Stimulated activated CD4-positive, alpha-beta T cell treated with anti-CD3 and anti-CD28 coated beads, Interleukin-4, amount 100 ng/mL, for 1 hour (primary cell): ENCODE measurements at places on chromosomes 5 and 9.

DNA sequence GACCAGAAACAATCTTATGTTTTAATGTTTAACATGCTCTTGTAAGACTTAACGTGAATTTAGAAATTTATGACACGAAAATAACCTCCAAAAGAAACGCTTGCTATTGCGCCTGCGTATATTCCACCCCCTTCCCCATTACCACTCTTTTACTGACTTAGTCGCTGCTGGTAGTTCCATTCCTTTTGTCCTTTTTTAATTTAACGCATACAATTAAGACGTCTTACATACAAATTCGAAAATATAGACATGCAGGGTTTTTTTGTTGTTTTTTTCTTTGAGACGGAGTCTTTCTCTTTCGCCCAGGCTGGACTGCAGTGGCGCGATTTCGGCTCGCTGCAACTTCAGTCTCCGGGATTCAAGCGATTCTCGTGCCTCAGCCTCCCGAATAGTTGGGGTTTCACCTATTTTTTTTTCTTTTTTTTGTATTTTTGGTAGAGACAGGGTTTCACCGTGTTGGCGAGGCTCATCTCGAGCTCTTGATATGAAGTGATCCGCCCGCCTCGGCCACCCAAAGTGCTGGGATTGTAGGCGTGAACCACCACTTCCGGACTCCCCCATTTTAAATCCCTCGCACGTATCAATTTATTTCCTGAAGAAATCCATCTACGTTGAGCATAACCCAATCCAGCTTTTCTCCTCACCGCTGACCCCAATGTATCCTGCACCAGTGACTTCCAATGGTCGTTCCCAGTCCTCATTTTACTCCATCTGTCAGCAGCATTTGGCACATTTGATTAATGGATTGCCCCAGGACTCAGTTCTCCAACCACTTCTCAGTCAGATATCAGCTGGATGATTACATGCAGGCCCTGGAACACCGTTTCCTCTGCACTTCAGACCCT is 684 bp upstream of the MED7 start:
- peak; percentile 37 for DNase-seq

- no peak for DNase-seq
Measured at GRCh38 chr5:7467179-7467578, 71.2 kb downstream of the ADCY2 start.

GRCh38 chr5:610744-611730 is 1.1 kb upstream of the CEP72 start:
- DNase-seq, result no peak

DNA sequence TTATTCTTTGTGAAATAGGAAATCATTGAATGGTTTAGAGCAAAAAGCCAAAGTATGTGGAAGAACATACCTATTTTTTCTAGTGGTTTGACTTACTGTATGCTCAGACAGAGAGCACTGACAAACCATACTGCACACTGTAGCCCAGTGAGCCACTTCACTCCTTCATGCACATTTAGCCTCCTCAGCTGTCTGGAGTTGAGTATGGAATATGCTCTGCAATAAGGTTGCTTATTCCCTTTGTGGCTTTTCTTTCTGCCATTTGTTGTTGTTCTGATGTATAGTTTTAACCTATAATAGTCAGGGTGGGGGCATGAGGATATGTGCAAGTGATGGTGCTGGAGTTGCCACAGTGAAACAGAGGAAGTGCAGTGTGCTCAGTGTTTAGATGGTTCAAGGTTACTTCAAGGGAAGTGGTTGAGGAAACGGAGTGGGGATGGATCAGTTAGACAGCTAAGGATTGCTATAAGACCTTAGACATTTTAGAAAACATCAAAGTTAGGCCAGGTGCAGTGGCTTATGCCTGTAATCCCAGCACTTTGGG is 100.7 kb downstream of the CDC42SE2 start:
- no peak for DNase-seq

GRCh38 chr9:74953235-74953751 is 581 bp upstream of the C9orf40 start:
- DNase-seq, result no peak

GRCh38 chr9:16143310-16143709 is 590.5 kb downstream of the CCDC171 start:
- DNase-seq, result no peak

GRCh38 chr5:178661836-178662540 is 35.1 kb upstream of the CLK4 start:
- DNase-seq, result no peak

- DNase-seq, result no peak
Measured at GRCh38 chr5:152606776-152607364, 201.8 kb upstream of the NMUR2 start.

GRCh38 chr5:35194635-35195471 is 35.4 kb downstream of the PRLR start:
- no peak for DNase-seq

GRCh38 chr9:72661401-72662135 is 140.2 kb downstream of the TMC1 start:
- no peak for DNase-seq

- DNase-seq, result no peak
Measured at GRCh38 chr5:156181656-156182055, 145.3 kb upstream of the SGCD start.

DNA sequence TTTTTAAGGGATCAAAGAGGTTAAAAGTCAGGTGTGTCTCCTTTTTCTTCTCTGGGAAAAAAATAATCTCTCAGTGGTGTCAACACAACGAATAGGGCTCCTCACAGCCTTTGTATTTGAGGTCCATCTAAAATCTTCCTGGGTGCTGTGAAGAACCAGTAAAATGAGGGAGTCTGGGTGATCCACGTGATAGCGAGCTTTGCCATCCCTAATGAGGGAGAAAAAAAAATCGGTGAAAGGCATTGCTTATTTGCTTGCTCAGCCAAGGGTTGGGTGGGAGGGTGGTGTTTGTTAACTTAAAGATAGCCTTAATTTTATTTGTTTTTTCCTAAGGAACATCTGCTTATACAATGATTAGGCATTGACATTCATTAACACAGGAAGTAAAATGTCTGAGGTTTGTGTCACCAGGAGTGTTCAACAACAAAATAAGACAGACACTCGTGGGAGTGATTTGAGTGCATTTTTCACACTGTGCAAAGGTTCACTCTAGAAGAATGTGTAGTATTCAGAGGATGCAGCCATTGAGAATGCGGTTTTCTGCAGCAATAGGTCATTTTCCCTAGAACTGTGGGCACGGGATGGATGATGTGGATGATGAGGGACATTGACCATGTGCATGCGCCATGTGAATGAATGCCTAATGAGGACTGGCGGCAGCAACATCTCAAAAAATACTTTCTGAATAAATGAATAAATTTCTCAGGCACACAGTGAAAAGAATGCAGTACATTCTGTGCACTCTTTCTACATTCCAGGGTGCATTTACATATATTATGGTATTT is 369.5 kb downstream of the NTRK2 start:
- DNase-seq, result no peak

DNA sequence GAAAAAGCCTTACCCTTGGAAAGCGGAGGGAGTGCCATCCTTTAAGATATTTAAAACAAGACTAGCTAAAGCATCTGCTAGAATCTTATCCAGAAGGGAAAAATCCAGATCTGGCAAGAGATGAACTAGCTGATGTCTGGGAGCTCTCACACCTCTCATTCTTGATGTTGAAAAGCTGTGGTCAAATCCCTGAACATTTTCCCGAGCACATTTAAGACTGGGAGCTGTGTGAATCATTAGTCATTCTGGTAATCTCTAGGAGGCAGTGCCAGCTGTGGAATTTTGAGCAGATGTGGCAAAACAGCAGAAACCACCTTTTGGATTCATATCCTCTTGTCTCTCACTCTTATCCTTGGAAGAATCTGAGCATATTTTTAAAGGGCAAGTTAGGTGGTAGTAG is 218.0 kb downstream of the MAN2A1 start:
- DNase-seq, result no peak

GRCh38 chr5:55591686-55592085 is 56.9 kb upstream of the PLPP1 start:
- no peak for DNase-seq

GRCh38 chr5:119309326-119309725 is 46.5 kb upstream of the TNFAIP8 start:
- no peak for DNase-seq

DNA sequence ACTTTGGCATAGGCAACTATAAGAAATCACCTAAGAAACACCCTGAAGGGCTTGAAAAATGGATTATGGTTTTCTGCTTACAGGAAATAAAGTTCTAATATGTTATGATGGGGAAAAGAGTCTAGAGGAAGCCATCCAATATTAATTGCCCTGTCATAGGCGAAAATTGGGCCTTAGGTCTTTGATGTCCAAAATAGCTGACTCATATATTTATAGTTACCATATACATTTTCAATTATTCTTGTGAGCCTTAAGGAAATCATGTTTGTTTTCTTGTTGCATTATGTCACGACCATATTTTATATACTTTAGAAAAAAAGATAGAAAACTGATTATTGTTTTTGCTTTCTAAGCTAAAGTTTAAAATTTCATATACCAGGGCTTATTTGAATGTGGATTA is 509.1 kb downstream of the CDH12 start:
- DNase-seq, result no peak

DNA sequence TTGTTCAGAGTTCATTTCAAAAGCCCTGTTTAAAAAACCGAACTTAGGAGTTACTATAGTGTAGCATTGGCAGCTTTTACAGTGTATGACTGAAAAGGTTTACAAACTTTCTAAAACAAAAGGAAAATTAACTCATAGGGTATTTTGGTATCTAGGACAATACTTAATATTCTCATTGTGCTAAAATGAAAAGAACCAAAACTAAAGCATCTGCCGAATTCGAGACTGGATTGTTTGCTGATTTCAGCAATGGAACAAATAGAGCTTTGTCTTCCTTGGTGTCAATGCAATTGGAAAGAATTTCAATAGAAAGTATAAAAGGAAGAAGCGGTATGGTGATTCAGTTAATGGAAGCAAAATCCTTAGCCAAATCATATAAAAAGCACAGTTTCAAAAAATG is 254.1 kb downstream of the SLF1 start:
- no peak for DNase-seq

DNA sequence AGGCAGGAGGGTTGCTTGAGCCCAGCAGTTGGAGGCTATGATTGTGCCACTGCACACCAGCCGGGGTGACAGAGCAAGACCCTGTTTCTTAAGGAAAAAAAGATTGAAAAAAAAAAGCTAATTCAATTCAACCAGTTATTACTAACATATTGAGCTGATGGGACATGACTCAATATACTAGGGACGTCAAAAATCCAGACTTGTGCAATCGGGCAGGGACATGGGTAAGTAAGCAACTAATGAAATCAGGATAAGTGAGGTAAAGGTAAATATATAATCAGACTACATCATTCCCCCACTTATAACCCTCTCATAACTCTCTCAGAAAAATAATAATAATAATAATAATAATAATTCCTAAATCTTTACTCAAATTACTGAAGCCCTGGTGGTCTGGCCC is 975 bp upstream of the HAVCR1 start:
- no peak for DNase-seq

DNA sequence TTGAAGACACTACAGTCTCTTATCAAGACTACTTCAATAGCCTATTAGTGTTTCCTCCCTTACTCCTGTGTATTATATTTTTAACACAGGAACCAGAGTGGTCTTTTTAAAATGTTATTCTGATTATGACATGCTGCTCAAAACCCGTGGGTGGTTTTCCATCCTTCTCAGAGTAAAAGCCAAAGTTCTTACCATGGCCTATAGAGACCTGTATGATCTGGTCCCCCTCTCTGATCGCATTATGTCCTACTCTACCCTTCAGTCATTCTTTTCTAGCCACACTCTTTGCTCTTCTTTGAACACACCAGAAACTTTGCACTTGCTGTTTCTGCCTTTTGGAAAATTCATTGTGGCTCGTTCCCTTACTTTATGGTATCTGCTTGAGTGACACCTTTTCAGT is 13.8 kb downstream of the RECK start:
- no peak for DNase-seq

DNA sequence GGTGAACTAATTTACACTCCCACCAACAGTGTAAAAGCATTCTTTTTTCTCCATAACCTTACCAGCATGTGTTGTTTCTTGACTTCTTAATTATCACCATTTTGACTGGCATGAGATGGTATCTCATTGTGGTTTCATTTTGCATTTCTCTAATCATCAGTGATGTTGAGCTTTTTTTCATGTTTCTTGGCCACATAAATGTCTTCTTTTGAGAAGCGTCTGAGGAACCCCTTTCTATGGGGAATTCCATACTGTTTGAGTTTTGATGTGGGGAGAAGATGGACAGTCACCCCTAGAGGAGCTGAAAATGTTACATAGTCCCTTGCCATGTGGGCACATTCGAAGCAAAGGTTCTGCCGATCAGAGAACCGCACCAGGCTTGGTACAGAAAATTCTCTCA is 207.0 kb upstream of the SLC30A5 start:
- DNase-seq, result no peak

GRCh38 chr5:33494466-33494865 is 53.7 kb downstream of the TARS1 start:
- no peak for DNase-seq

- DNase-seq, result no peak
Measured at GRCh38 chr5:38853753-38854470, 8.1 kb downstream of the OSMR start.

DNA sequence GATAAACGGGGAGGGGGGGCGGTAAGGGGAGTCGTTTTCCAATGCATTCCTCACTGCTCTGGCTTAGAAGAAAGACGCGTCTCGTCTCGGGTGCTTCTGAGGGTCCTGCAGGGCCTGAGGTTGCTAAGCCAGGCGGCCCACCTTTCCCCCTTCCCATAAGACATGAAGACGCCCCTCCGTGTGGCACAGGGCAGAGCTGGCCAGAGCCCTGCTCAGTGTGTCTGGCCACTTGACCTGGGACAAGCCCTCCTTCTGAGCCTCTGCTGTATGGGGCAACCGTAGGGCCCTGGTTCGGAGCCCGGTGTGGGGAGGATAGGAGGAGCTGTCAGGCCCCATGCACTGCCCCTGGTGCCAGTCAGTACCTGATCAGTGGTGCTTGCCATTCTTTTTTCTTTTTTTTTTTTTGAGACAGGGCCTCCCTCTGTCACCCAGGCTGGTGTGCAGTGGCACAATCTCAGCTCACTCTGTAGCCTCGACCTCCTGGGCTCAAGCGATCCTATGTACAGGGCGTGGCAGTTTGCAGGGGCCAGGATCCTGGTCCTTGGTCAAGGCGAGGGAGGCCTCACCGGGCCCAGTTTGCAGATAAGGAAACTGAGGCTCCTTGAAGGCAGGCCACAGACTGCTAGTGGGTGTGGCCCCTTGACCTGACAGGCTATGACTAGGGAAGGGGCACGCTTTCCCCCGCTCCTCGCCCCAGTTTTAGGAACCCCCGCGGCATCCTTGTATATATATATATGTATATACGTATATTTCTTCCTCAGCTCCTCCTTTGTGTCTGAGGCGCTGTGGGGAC is 172.3 kb upstream of the IER5L start:
- no peak for DNase-seq
